ENCODE measurements at places on chromosomes 12 and 14.

GRCh38 chr12:40672741-40673271 lies 19.4 kb upstream of the CNTN1 start:
- DNase-seq = no peak

GRCh38 chr14:34044373-34044637 lies 93.4 kb upstream of the EGLN3 start:
- DNase-seq = no peak

GRCh38 chr12:77514511-77514910 lies 316.2 kb upstream of the NAV3 start:
- no peak for DNase-seq

GRCh38 chr12:87796961-87797516 lies 232.2 kb downstream of the C12orf50 start:
- no peak for DNase-seq

DNA sequence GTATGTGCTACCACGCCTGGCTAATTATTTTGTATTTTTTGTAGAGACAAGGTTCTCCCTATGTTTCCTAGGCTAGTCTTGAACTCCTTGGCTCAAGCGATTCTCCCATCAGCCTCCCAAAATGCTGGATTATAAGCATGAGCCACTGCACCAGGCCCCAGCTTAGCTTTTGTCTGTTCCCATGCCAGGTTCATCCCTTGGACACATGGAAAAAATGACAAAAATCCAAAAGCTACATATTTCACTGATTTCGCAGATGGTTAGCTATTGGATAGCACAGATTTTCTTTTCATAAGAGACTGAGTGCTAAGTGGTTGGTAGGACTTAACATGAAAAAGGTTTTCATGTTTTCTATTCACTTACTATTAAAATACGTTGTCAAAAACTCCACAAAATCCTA lies 286.6 kb upstream of the KITLG start:
- DNase-seq = no peak

DNA sequence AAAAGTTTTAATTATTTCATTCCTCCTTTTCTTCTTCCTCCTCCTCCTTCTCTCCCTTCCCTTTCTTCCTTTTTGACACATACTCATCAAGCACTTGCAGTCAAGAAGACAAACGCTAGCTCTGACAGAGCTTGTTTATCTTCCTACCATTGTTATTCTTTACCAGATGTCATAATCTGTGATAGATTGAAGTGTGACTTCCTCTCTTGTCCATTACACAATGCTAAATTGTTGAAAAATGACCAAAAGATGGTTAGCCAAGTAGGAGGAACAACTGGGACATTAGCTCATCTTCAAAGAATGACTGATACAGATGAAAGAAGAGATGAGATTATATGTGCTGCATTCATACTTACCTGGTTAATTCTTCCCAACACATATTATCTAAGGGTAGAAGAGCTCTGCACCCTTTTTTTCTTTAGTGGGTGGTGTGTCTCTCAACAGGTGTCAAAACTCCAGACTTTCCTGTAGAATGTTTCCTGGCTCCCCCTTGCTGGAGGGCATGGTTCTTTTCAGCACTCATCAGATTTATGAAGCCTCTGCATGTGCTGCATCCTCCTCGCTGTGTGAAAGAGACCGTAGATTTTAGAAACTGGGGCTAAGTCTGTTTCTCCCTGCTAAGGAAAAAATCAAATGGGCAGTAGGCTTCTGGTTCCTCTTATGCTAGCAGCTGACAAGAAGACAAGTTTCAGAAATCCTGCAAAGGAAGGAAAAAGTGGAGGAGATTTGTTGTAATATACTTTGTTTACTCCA lies 147.1 kb downstream of the TMX1 start:
- no peak for DNase-seq

DNA sequence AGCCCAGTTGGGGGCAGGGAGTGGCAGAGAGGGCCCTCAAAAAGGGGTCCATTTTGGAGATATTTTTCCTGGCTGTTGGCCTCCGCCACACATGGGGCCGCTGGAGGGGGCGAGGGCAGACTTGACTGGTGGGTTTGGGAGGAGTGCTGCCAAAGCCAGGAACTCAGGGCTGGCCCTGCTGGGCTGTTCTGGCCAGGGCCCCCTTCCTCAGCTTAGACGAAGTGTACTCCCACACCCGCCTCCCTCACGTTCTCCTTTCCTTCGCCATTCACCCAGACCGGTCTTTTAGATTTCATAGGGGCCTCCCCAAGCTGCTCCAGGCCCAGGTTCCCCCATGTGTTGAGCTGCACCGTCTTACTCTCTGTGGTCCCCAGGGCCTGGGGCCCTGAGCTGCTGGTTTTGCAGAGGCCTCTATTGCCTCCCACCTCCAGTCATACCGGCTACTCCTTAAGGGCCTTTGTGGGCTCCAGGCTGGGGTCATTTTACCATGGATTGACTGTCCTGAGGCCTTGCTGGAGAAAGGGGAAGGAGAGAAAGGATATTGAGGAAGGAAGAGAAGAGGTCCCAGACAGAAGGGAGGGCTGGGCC lies 1.3 kb downstream of the KRT7 start:
- DNase-seq = no peak

DNA sequence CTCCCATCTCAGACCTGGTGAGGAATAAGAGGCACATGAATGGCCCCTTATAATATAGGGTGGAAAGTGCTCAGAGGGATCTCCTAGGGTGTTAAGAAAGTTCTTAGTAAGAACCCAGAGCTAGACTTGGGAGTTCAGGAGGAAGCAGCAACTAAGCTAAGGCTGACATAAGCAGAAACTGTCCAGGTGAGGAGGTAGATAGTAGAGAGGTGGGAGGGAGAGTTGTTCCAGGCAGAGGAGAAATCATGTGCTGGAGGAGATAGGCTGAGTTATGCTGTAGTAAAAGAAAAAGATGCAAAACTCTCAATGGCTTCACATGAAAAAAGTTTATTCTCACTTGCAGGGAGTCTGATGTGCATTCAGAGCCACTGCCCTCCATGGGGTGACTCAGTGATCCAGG lies 50.7 kb downstream of the FOS start:
- DNase-seq = no peak

- no peak for DNase-seq
Measured at GRCh38 chr14:95432144-95433093, 84.0 kb downstream of the SYNE3 start.

Measured in GM04503 (cell line).